ENCODE measurements at places on chromosomes 6 and 20.
A peak's percentile ranks its signal among the peaks of the same experiment; 100 is the strongest.

- peak; percentile 58 for DNase-seq
Measured at GRCh38 chr6:138981416-138981815, 6.6 kb downstream of the REPS1 start.

DNA sequence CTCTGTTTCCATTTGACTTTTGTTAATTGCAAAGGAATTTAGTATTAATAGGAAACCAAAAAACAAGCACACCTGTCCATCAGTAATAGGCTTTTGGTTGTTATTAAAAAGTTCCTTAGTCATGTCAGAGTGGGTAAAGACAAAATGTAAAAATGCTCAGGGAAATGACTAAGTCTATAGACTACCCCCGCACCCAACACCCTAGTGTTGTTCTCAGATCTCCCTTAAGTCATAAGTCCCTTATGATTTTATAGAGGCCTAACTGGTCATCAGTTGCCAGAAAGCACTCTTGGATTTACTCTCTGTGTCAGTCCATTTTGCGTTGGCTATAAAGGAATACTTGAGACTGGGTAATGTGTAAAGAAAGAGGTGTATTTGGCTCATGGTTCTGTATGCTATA, 52.8 kb downstream of the MAP3K4 start:
- DNase-seq, result no peak

DNA sequence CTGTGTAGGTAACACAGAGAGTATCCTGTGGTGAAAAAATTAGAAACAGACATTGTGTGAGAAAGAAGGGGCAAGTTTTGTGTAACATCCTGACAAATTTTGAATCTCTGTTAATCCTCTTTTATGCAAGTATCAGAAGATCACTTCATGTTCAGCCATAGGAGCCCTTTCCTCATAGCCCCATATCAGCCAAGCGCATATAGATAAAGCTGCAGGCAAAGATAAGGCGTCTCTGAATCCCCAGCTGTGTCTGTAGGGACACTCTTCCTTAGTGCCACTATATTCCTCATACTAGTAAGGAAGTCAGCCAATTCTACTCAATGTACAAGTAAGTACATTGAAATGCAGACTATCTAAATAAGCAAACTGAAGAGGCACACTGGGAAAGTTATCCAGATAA, 22.3 kb downstream of the HTR1E start:
- no peak for DNase-seq

DNA sequence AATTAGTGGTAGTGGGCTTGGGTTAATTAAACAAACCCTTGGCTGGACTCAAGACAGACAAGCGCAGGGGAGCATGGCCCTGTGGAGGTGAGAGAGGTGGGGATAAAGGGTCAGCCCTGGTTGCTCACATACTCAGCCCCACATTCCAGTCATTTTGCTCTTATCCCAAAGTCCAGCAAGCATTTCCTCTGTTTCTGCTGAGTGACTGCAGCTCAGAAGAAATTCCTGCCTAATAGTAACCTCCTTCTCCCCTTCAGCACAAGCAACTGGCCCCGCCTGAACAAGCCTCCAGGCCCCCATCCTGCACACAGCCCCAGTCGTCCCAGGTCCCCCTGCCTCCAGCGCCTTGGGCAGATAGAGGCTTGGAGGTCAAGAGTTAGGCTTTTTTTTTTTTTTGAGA, 3.6 kb upstream of the TFEB start:
- no peak for DNase-seq

GRCh38 chr20:2361035-2361593, 19.6 kb upstream of the TGM6 start:
- no peak for DNase-seq

GRCh38 chr6:3426091-3426926, 30.5 kb downstream of the SLC22A23 start:
- DNase-seq, result no peak

GRCh38 chr6:39204160-39204495, 25.1 kb downstream of the KCNK5 start:
- no peak for DNase-seq

- DNase-seq, result no peak
Measured at GRCh38 chr6:127348028-127348661, 4.7 kb upstream of the ECHDC1 start.

- DNase-seq, result no peak
Measured at GRCh38 chr6:106882138-106882537, 92.4 kb downstream of the CD24 start.

DNA sequence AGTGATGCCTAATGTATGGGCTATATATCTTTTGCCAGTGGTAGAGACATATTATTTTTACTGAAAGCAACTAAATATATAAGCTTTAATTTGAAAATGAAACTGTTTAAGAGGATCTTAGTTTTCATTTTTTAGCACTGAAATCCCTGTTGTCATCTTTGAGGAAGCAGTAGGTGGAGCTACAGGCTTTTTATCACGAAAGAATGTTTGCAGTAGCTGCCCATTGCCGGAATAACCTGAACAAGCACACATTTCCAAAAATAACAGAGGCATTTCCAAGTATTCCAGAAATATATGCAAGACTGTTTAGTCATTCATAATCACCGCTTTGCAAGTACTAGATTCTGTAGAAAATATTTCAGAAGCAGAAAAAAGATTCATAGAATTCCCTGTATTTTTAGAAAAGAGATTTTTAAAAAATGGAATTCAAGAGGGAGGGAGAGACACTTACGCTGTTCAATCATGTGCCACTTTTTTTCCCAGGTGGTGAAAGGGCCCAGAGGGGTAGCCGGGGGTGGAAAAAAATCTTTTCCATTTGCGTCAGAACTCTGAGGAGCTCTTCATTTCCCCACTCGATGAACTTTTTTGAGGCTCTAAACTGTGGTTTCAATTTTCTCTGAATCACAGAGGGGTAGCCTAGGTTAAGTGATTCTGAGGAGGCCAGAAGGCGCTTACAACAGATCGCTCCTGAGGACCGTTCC, 142.5 kb upstream of the FERMT1 start:
- peak; percentile 8 for DNase-seq

- no peak for DNase-seq
Measured at GRCh38 chr6:5246141-5247097, 14.3 kb downstream of the LYRM4 start.

GRCh38 chr20:10498200-10498599, 63.1 kb downstream of the SLX4IP start:
- peak; percentile 89 for DNase-seq

DNA sequence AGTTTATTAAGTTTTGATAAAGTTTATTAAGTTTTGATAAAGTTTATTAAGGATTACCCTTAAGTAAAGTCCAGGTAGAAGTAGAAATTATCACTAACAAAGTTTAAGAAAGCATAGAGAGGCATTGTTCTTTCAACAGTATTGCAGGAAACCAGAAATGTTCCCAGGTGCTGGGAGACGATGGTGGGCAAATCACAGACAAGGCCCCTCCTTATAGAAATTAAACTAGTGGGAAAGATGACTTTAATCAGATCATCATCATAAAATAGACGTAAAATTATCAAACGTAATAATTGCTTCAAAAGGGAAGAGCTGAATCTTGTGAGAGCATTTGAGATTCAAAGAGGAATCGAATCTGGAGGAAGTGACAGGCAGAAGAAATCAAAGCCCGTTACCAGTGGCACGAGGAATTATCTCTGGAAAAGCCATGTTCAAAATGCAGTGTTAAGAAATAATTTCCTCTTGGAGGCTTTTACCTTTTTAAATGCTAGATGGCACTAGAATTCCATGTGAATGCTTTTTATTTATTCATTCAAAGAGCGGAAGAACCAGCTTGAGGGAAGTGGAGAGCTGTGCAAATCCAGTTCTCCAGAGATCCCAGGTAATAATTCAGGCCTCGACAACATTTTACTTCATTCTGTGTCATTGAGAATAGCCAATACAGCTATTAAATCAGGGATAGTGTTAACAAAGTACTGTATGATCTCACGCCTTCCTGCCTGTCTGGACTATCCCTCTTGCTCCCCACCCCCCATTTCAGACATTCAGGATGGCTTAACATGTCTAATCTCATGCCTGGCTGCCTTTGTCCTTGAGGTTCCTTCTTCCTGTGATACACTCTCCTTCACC, 1.0 kb upstream of the APMAP start:
- peak; percentile 51 for DNase-seq

- no peak for DNase-seq
Measured at GRCh38 chr6:1597924-1598323, 11.8 kb upstream of the FOXC1 start.

- peak; percentile 79 for DNase-seq
Measured at GRCh38 chr6:47360388-47360787, 50.7 kb upstream of the TNFRSF21 start.

- no peak for DNase-seq
Measured at GRCh38 chr6:154361476-154361875, 4.9 kb upstream of the IPCEF1 start.

DNA sequence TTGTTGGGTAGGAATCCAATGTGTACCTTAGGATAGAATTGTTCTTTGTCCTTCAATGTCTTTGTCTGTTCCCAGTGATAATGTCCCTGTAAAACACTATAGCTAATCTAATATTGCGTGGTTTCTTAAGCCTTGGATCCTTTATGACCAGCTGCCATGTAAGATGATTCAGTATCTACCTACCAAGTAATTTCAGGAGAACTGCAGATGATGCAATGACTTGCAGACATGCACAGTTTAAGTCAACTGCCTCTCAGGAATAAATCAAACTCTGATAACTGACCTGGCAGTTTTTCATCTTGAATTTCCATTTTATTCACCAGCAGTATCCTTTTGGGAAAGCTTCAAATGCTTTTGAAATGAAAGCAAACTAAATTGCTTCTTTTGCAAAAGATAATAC, 157.8 kb downstream of the TPBG start:
- DNase-seq, result no peak

- DNase-seq, result no peak
Measured at GRCh38 chr6:17621003-17621402, 20.9 kb downstream of the FAM8A1 start.

DNA sequence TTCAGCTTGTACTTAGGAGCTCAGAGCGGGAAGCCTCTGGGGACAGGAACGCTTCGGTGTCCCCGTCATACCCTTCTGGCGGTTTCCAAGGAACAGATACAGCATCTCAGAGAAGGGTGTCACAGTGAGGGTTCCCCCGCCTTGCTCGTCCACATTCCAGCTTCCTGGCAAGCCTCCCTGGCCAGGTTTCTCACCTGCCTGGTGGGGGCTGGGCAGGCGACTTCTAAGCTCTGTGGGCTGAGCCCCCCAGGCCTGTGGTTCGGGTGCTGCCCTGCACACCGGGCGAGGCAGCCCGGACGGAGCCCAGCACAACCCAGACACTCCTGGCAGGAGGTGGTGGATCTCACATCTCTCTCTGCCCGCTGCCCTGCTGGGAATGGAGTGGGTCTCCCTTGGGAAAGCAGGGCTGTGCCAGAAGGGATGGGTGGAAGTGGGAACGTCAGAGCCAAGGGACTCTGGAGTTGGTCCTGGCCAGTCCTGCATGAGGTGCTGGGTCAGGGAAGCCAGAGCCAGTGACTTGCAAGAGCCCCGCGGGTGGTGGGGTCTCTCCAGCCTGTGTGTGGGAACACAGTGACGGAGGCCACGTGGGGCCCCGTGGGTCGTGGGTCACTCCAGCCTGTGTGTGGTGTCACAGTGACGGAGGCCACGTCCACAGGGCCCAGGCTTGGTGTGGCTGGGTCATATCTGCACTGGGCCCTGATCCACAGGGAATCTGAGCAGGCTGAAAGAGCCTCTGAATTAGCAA, 47.7 kb upstream of the SMOC2 start:
- DNase-seq, result no peak

- DNase-seq, result no peak
Measured at GRCh38 chr20:59350330-59351156, 50.1 kb downstream of the EDN3 start.

DNA sequence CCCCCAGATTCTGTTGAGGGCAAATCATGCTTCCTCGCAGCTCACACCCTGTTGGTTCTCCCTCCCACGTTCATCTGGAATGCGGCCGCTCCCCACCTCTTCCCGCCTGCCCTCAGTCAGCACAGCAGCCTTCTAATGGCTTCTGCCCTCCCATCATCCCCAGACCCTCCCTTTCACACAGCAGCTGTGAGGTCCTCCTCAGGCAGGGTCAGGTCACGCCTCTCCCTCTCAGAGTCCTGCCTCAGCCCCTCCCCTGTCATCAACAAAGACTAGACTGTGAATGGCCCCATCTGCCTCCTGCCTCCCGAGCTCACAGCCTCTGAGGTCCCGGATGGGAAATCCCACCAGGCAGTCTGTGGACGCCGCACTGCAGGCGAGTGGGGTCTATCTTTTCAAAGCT, 7.9 kb upstream of the BHLHE23 start:
- no peak for DNase-seq

All from hematopoietic multipotent progenitor cell treated with erythropoietin and hydrocortisone succinate and interleukin-3 and kit ligand, for 6 days (in vitro differentiated cells).